Stimulated activated CD4-positive, alpha-beta T cell treated with anti-CD3 and anti-CD28 coated beads, Interleukin-15, amount 100 ng/mL, for 24 hours (primary cell): ENCODE measurements at places on chromosomes 16 and 17.

DNA sequence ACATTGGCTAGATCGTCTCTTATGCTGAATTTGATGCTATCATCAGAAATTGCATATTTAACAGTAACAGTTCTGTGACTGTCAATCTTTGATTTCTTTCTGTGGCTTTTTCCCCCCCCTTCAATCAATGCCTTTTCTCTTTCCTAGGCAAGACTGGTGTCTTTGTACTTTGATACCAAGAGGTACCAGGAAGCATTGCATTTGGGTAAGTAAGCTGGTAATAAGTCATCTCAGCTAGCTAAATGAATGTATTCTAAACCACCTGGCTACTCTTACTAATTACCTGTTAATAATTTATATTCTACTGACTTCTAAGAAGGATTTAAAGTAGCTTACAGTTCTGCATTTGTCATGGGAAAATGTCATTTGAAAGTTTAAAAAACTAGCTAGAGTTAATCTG lies 20.1 kb downstream of the PSMD11 start:
- DNase-seq, result no peak

DNA sequence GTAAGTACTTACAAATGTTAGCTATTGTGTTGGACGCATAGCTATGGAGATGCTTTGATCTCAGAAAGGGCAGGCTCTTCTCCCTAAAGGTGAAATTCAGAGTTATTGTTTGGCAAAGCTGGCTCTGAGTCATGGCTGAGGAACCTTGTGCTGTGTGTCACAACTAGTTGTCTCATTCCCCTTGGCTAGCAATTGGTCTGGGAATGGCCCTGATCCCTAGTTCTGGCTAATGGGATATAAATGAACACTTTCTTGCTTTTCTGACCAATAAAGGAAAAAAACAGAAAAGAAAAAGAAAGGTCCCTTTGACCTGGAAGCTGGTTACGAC lies 210.6 kb downstream of the MAP2K4 start:
- no peak for DNase-seq

DNA sequence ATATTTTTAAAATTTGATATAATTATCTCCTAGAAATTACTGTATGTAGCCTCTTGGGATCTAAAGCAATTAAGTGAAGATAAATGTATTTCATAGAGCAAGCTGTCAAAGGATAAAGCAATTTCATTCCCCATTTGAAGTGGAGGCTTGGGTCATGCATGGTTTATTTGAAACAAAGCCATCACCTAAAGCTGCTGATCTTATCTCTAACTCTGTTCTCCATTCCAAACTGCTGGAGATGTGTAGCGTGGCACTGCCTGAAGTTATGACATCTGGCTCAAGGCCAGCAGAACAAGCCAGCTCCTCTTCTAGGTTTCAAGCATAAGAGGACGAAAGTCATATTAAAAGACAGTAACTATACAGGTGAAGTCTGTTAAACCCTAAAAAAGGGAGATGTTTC lies 83.9 kb downstream of the HIC1 start:
- no peak for DNase-seq

DNA sequence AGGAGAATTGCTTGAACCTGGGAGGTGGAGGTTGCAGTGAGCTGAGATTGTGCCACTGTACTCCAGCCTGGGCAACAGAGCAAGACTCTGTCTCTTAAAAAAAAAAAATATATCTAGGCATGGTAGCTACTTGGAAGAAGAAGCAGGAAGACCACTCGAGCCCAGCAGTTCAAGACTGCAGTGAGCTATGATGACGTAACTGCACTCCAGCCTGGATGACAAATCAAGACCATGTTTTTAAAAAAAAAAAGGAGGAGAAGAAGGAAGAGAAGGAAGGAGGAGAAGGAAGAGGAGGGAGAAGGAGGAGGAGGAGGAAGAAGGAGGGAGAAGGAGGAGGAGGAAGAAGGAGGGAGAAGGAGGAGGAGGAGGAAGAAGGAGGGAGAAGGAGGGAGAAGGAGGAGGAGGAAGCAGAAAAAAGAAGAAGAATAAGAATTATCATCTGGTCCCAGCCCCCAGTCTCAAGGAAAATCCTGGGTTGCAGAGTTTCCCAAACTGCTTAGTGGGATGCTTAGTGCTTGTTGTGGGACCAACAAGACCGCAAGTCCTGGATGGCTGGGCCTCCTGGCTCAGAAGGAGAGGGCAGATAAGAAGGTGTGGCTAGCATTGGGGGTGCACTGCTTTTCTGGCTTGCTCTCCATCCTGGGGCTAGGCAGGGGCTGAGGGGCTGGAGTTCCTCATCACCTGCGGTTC lies 3.7 kb upstream of the DRC7 start:
- DNase-seq, result no peak

GRCh38 chr17:9817086-9817485 lies 4.8 kb downstream of the GSG1L2 start:
- no peak for DNase-seq

GRCh38 chr17:1725642-1726511 lies 1.4 kb downstream of the WDR81 start:
- DNase-seq, result no peak

GRCh38 chr16:69566981-69567680 lies 1.4 kb downstream of the NFAT5 start:
- peak; percentile 30 for DNase-seq

- DNase-seq, result no peak
These were observed 11.0 kb upstream of the PMFBP1 start for GRCh38 chr16:72182976-72183375.

GRCh38 chr16:89256651-89257254 lies 39.2 kb downstream of the ZNF778 start:
- peak; percentile 87 for DNase-seq

DNA sequence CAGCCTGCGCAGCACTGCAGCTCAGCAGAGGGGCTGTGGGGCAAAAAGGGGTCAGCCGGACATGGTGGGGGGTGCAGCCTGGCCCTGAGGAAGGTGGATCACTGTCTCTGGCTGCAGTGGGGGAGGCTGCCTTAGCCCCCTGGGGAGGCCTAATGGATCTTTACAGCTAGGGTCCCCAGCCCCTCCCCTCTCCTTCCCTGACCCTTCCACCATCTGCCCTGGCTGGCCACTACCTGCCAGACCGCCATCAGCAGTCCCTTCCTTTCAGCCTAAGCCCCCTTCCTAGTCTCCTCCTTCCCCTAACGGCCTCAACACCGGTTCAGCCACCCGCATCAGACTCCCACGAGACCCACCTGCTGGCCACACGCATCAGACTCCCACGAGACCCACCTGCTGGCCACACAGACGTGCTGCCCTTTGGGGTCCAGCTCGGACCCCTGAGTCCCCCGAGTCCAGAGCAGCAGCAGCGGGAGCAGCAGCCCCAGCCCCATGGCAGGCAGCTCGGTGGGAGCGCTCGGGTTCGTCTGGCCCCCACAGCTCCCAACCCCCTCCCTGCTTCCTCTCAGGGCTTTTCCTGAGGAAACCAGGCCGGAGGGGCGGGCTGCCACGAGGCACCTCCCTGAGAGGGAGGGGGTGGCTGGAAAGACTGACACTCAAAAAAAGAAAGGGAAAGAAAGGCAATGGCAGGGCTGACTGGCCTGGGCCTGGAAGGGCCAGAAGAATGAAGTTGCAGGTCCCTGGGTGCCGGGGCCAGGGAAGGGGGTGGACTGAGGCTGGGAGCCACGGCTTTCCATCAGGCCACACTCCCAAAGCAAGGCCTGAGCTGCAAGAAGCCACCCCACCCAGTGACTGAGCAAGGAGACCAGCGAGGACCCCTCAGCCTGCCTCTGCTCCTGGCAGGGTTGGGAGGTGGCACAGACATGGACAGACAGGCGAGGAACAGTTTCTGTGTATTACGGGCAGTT lies at the start of gene SCARF1:
TSS of gene SCARF1 (minus strand) at position 526 of the 965 bp plus-strand sequence. CDS start at position 491, 35 bp downstream.
- DNase-seq, result no peak

- DNase-seq, result no peak
These were observed 1.2 kb downstream of the NLGN2 start for GRCh38 chr17:7408863-7409262.

- DNase-seq, result no peak
These were observed 153.6 kb upstream of the TNRC6C start for GRCh38 chr17:77804796-77805426.

DNA sequence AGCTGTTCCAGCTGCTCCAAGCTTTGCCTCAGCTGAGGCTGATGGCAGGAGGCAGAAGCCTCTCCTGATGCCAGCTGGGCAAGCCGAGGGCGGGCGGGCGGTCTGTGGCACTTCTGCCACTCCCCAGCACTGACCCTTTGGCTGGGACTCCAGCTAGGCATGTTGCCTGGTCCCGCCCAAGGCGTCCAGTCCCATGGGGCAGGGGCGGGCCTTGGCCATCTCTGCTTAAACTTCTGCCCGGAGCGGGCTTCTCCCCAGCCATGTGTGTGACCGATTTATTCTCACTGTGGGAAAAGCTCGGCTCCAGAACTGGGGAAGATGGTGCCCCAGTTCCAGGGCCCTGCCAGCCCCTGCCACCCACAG lies 349.1 kb downstream of the SEC14L1 start:
- DNase-seq, result no peak

DNA sequence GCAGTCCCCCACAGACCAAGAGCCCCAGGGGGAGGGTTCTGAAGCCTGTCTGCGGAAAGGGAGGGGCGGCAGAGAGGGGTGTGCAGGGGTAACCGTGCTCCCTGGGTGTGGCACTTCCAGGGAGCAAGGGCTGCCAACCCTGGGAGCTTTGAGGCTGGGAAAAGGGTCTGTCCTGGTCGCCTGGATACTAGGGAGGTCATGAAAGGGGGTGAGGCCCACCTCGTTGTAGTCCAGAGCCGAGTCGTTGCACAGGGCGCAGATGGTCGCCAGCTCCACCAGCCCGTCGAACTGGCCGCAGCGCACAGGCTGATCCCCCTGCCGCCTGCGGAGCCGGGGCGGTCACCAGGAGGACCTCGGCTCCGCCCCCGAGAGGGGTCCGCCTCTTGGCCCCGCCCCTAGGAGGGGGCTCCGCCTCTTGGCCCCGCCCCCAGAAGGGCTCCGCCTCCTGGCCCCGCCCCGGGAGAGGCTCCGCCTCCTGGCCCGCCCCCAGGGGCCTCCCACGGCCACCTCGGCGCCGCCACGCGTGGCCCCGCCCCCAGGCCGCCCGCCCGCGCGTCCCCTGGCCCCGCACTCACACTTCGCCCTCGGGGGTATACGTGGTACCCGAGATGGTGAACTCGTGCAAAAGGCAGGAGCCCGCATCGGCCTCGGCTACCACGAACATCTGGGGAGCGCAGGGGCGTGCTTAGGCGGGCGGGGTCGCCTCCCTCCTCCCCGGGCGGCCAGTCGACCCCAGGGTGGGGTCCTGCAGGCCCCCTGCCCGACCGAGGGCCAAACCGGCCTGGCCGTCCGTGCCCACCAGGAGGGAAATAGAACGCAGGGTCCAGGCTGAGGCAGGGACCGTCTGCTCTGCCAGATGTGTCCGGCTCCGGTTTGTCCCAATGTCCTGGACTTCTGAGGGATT lies 19.5 kb downstream of the ATP2A3 start:
- DNase-seq, result peak; percentile 42

DNA sequence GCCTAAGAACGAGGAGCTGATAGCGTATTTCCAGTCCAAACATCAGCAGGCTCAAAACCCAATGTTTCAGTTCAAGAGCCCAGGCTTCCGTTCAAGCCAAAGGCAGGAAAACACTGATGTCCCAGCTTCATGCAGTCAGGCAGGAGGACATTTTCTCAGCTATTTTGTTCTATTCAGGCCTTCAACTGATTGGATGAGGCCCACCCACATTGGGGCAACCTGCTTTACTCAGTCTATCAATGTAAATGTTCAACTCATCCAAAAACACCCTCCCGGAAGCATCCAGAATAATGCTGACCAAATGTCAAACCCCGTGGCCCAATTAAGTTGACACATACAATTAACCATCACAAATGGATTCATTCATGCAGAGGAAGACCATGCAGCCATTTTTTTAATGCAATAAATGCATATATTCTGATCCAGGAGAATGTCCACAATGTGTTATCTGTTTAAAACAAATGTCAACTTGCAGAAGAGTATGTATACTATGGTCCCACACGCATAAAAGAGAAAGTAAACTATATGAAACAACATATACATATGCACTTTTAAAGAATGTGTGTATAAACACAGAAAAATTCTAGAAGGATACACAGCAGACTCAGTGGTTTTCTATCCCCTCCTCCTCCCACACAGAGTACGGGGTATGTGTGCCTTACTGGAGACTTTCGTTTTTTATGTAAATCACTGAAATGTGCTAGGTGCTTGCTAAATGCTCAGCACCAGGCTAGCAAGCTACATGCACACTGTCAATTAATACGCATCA lies 28.8 kb upstream of the DYNLRB2 start:
- DNase-seq, result no peak

- peak; percentile 58 for DNase-seq
These were observed 3.2 kb downstream of the TMC6 start for GRCh38 chr17:78125138-78125913.

DNA sequence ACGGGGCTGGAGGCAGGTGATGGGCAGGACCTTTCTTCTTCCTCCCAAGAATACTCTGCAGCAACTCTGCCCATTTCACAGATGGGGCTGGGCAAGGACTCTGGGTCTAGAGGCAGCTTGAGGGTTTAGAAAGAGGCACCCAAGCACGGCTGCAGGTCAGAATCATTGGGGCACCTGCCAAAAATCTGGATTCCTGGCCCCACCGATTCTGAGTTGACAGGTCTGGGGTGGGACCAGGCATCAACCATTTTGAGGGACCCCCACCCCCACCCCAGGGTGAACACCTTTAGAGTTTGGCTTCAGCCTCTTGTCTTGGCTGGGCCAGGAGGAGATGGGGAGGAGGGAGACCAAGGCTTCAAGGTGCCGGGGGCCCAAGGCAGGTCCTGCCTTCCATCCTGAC lies 5.3 kb downstream of the SPPL2C start:
- no peak for DNase-seq

GRCh38 chr17:70929226-70929625 lies 759.9 kb downstream of the KCNJ2 start:
- DNase-seq, result no peak
